Kasumi-1 (cell line): ENCODE measurements at places on chromosomes 6 and 20.

- no peak for DNase-seq
These were observed 368.4 kb upstream of the MAP3K7 start for GRCh38 chr6:90955246-90955645.

GRCh38 chr6:13763740-13764381 is 50.5 kb downstream of the MCUR1 start:
- DNase-seq: no peak

DNA sequence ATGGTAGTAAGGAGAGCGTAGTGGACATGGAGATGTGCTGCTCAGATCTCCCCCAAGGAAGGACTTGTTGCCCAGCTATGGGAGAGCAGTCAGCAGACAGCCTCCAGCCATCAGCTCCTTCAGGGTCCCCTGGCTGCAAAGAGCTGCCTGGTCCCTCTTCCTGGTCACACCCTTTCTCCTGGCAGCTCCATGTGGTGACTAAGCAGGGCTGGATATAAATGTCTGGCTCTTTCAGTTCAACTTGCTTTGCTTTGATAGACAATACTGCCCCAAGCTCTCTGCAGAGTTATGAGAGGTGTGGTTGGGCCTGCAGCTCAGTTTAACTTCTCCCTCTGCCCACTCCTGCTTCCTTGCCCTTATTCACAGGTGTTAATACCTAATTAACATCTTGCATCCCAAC is 64.1 kb upstream of the DDR1 start:
- no peak for DNase-seq

GRCh38 chr20:62487561-62488354 is 12.0 kb upstream of the GATA5 start:
- DNase-seq: no peak

DNA sequence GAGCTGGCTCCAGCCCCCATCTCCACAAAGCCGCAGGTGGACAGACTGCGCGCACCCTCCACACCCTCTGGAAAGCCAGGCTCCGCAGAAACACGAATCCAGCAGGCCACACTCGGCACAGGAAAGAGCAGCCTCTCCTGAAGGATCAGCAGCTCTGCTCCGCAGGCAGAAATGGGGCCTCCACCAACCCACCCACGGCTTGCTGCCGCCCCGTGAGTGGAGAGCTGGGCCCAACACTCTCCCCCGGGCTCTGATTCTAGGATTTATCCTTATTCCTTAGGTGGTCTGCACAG is 39.2 kb downstream of the TAF4 start:
- no peak for DNase-seq

DNA sequence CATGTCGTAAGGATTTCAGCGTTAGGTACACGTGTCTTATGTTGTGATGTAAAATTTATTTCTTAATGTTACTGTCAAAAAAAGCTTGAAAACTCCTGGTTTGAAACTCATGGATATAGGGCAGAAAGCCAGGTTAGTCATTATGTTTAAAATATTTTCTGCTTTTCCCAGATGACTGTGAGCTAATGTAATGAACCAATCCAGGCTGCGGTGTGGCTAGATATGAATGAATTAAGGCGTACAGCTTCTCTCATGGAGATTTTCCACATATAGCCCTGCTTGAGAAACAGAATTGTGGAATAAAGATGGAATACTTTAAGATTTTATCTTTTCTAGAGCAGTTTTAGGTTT is 80.3 kb upstream of the STMND1 start:
- no peak for DNase-seq

DNA sequence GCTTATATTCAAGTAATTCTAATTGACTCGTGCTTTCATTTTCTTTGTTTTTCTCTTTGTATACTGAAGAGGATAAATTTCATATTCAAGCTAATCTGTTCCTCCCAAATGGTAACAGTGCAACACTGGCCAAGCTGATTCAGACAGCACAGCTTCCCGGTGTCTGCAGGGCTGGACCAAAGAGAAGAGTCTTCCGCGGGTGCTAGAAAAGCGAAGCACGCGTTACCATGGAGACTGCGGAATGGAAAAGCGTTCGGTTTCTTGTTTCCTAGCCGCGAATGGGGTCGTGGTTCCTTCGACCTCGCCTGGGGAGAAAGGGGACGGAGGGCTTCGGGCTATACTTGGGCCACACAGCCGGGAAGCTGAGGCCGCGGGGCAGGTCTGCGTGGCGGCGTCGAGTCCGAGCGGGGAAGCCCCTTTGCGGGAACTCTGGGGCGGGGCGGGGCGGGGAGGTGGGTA is 6.2 kb upstream of the ZNF311 start:
- DNase-seq: peak; percentile 58

DNA sequence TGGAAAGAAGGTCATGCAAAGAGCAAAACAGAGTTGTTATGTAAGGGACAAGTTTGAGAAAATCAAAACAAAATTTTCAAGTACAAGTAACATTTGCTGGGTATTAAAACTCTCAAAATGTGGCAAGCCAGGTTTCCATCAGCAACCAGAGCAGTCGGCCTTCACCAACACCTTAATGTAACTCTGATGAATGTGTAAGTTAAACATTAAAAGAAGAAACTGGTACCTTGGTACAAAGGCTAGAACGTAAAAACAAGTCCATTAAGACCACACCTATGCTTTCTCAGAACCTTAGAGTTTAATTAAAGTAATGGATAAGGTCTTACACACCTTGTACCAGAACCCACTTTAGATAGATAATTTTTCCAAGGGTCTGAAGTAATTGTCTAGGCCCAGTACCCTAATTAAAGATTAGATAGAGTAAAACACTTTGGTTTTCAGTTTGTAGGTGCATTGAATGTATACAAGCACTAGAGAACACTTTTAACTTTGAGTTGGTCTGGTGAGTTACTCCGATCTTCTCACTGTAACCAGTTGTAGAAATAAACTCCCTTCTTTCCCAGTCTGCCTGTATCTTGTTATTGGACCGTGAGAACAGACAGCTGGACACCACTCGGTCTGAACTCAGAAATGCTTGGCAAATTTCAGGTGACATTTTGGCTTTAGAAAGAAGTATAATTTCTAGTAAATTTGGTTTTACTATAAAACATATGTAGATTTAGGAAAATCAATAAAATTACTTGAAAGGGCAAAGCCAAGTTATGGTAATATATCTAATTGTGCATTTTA is 319.4 kb downstream of the HTR1B start:
- no peak for DNase-seq

DNA sequence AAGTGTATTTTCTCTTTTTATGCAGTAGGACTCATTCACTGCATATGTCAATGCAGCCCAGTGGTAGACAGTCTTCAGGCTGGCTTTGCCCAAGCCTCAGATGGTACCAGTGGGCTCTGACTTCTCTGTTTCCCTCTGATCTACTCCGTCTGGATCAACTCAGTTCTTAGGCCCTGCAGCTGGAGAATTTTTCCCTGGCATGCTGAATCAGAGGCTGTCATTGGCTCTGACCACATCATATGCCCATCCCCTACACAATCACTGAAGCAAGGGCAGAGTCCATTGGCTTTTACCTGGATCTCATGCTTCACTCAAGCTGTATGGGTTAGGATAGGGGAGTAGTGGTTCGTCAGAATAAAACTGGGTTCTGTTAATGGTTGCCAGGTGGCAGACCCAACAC is 57.8 kb downstream of the KIZ start:
- no peak for DNase-seq

DNA sequence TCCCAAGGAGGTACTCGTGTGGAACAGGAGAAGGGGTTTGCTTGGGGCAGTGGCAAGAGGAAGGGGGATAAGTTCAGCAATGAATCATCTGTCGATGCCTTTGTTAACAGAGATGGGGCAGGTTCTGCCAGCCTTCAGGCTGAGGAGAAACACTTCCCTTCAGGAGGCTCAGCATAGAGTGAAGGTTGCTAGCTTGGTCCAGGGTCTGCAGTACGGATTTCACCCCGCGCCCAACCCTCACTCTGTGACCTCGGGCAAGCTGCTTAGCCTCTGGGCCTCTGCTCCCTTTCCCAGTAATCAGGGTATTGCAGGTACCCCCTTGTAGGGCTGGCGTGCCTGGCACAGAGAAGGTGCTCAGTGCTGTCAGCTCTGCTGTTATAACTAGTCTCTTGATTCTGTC is 7.5 kb downstream of the CAPN11 start:
- DNase-seq: no peak
